ENCODE measurements at places on chromosomes 5 and 9.
A peak's percentile ranks its signal among the peaks of the same experiment; 100 is the strongest.

- no peak for DNase-seq
Observed at GRCh38 chr9:129459547-129460322, 161.2 kb downstream of the C9orf50 start.

DNA sequence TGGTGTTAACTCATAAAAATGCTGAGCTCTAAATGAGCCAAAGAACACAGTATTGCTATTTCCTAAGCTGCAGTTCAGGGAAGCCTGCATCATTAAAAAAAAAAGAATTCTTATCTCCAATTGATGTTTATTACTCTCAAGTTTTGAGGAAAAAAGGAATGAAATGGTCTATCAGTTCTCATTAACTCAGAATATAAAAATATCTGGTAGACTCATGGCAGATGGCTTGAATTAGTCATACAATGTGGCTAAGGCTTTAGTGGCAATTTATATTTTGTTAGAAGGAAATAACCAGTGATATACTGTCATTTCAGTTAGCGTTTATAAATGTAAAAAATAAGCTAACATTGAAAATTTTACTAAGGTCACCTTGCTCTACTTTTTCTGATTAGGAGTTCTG, 1403.4 kb upstream of the C9orf72 start:
- DNase-seq, result no peak

GRCh38 chr9:2418619-2419018, 203.0 kb upstream of the VLDLR start:
- DNase-seq, result no peak

GRCh38 chr5:158060212-158060611, 201.3 kb upstream of the CLINT1 start:
- DNase-seq, result no peak

DNA sequence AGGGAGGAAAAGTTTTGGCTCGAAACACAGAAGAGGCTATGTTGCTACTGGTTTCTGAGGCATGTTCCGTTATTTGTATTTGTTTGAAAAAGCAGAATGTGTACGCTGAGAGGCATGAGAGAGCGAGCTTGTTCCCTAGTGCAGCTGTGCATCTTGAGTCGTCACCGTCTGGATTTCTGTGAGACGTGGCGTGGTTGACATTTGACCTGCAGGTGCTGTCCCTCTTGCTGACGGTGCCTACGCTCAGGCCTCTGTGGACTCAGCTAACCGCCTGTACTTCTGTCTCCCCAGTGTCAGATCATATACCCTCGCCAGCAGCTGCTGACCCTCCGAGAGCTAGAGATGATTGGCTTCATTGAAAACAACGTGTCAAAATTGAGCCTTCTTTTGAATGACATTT, 21.5 kb downstream of the TRIP13 start:
- DNase-seq, result no peak

GRCh38 chr5:95284572-95285408, at the start of gene MCTP1:
Gene MCTP1 (minus strand): TSS chr5:95285094.
- no peak for DNase-seq

- no peak for DNase-seq
Observed at GRCh38 chr9:32486839-32487562, 39.0 kb downstream of the RIGI start.

- no peak for DNase-seq
Observed at GRCh38 chr5:161235569-161235968, 311.0 kb downstream of the GABRB2 start.

- DNase-seq, result no peak
Observed at GRCh38 chr5:148541054-148541835, 113.1 kb downstream of the HTR4 start.

- no peak for DNase-seq
Observed at GRCh38 chr5:142098931-142099330, 9.6 kb upstream of the NDFIP1 start.

DNA sequence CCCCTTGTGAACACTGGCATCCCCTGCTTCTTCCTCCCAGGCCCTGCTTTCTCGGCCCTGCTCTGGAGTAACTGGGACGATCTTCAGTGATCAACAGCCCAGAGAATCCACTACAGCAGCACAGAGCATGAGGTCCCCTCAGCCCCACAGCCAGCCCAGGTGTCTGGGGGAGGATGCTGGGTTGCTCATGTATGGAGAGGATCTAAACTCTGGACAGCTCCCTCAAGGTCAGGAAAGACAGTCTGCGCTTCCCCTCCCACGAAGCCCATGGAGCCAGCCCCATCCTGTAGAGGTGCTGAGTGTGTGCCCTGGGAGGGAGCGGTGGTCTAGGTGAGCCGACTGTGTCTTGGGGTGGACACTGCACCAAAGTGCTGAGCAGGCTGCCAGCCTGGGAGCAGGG, 190.2 kb downstream of the GABBR2 start:
- no peak for DNase-seq

GRCh38 chr9:37678789-37679273, 28.1 kb downstream of the FRMPD1 start:
- DNase-seq, result peak; percentile 71

GRCh38 chr9:113581865-113582697, 118.6 kb downstream of the RGS3 start:
- DNase-seq, result peak; percentile 89

DNA sequence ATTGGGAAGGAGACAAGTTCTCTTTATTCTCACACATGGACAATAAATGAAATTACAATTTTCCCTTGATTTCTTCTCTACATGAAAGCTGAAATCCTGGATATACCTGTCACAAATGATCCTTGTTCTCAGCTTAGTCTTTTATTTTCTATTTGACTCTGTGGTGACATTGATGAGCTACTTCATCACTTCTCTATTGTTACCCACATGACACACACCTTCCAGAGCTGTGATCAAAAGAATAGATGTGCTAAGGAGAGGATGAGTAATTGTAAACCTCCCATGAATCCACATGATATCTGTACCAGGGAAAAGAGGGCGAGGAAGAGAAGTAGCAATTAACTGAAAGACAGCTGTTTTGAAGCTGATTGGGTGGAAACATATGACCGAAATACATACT, 102.0 kb downstream of the CAVIN4 start:
- DNase-seq, result no peak

GRCh38 chr5:152641970-152642805, 237.1 kb upstream of the NMUR2 start:
- no peak for DNase-seq

GRCh38 chr9:4299005-4299795, 668 bp downstream of the GLIS3 start:
- DNase-seq, result no peak

- DNase-seq, result no peak
Observed at GRCh38 chr5:176401281-176402205, 13.0 kb downstream of the HIGD2A start.

DNA sequence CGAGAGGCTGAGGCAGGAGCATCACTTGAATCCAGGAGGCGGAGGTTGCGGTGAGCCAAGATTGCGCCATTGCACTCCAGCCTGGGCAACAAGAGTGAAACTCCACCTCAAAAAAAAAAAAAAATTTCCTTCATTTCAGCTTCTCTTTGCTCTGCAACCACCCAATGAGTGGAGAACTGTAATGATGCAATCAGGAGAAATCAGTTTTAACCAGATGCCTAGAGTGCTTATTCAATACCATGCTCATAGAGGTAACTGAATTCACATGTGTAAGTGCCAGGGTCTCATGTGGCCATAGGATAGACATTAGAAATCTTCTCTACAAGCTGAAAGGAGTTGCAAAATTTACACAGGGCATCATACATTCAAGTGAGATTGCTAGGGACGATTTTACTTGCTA, 70.6 kb downstream of the HMHB1 start:
- DNase-seq, result no peak

GRCh38 chr9:92004045-92004392, 54.0 kb upstream of the ROR2 start:
- no peak for DNase-seq

DNA sequence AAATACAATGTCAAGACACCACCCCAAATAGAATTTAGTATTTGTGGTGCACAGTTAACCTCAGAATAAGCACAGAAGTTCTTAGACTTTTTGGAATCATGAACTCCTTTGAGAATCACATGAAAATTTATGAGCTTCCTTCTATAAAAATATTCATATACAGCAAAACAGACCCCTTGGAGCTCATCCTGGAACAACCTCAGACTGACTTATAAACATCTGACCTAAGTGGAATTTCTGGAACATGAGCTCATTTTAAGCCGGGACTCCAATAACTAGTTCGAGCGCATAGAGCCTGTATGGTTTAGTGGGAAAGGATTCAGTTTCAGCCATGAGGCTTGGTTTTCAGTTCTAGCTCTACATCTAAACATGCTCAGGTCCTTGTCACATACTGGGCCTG, 192.3 kb downstream of the DEPDC1B start:
- DNase-seq, result no peak

DNA sequence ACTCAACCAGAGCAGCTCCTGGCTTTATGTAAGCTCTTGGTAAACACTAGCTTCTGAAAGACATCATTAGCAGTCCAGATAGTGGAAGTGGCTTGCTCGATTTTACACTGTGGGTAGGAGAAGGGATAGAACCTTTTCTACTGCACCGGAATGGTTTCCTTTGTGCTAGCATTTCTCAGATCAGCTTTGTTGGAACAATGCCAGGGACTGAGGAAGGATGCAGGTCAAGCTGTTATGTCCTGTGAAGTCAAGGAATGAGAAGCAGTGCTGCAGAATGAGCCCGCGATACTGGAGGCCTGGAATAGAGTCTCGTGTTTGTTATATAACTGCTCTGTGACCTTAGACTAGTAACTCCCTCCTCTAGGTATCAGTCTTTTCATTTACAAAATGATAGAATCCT, 233.6 kb downstream of the GABRB2 start:
- no peak for DNase-seq

GRCh38 chr5:109111680-109112079, 298.1 kb downstream of the PJA2 start:
- no peak for DNase-seq

- no peak for DNase-seq
Observed at GRCh38 chr5:67166460-67167285, 29.9 kb downstream of the CD180 start.

GRCh38 chr9:116409638-116410037, 256.0 kb downstream of the PAPPA start:
- no peak for DNase-seq

DNA sequence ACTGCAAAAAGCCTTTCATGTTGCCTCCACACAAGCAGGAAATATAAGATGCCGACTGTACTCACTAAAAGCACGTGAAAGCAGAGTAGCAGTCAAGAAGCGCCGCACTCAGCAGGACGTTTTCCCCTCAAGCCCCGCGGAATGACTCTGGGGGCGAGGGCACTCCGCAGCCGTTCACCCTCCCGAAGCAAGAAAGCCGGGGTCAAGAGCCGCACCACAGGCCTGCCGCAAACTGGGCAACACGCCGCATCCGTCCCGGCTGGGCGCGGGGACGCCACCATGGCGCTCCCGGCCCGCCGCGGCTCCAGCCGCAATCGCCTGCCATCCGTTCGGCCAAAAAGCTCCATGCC, 364 bp downstream of the RPS6 start:
- DNase-seq, result no peak

DNA sequence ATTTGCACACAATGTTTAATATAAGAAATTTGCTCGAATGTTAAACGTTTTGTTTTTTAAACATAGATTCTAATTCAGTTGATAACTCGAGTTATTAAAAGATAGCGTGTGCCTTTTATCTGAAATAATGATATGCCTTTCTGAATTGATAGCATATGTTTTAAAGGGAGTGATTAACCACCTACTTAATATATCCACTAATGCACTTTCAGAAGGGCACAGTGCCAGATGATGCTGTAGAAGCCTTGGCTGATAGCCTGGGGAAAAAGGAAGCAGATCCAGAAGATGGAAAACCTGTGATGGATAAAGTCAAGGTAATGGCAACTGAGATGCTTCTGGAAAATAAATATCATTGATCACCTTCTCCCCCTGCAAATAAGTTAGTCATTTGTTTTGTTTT, 53.9 kb downstream of the ERAP1 start:
- DNase-seq, result no peak

GRCh38 chr5:173591056-173591514, 25.4 kb downstream of the BOD1 start:
- DNase-seq, result no peak

GRCh38 chr5:143008809-143009521, 238.8 kb downstream of the ARHGAP26 start:
- DNase-seq, result no peak

- no peak for DNase-seq
Observed at GRCh38 chr9:108884701-108885100, 22.6 kb downstream of the ACTL7A start.

DNA sequence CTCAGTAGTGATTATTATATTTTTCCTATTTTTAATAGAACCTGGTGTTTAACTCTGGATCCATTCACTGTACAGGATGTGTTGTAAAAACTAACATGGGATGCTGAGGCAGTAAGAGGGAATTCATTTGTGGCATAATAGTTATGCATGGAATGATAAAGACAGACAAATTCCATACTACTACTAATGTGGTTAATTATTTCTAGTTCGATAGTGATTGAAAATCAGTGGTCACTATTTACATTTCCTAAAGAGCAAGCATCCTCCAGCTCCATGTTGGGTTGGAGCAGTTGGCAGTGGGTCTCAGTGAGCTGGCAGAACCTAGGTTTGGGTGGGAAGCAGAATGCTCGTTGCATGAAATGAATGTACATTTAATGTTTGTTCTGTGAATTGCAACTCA, 122.6 kb downstream of the SAXO1 start:
- DNase-seq, result no peak

Measured in Jurkat, Clone E6-1 (cell line).